ENCODE measurements at places on chromosomes 1 and 21.
A peak's percentile ranks its signal among the peaks of the same experiment; 100 is the strongest.

DNA sequence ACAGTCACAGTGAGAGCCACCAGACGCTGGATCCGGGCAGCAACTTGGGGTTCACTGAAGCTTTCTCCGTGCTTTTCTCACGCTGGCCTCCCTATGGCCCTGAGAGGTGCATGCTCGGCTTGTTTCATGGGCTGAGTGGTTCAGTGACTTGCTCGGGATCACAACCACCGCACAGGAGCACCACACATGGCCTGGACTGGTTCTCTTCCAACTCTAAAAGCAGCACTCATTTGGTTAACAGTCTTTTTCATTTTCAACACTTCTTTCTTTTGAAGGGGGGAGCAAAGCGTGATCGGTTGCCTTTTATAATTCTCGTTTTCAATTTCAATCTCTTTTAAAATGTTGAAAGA, 26.2 kb downstream of the UBIAD1 start:
- no peak for DNase-seq

DNA sequence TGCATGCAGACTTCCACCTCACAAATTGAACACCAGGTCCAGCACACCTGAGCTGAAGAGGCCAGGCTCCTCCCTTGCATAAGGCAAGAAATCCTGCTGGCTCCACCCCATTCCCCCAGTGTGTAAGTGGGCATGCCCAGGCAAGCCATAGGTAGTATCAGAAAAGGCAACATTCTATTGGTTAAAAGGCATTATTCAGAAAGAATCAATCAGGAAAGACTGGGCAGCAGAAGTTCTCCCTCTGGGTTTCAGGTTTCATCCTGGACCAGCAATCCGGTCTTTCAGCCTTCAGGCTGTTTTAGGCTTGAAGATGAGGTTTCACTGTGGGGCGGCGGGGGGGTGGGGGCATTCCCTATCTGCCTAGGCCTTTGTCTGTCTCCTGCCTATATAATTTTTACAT, 42.0 kb upstream of the LHX8 start:
- DNase-seq: no peak

DNA sequence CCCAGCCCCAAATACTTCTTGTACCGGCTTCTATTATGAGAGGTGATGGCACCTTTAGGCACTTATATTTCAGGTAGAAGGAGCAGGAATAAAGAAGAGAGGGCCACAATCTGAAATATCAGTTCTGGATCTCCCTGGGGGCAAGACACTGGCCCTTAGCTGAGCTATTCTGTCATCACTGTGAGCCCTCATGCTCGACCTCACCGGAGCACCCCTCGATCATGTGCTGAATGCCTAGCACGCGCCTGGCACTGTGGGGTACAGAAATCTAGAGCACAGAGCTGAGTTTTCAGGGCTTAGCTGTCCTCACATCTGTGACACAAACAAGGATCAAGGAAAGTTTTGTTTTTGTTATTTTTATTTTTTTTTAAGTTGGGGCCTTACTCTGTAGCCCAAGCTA, 7.6 kb upstream of the MX1 start:
- no peak for DNase-seq

DNA sequence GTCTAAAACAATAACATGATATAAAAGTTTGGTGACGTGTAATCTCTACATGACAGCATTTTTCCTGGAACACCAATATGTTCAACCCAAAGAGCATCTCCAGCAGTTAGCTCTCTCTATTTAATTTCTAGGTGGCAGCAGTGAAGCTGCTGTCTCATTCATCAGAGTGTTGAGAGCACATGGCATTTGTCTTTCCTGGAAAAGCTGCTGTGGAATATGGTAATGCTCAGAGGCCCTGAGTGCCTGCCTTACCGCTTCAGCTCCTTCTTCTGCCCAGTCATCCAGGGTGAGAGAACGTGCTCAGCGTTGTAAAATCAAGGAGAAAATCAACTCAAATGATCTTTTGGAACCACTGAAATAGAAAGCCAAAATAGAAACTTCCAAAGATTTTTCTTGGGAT, 640.7 kb downstream of the ADGRL2 start:
- DNase-seq: no peak

DNA sequence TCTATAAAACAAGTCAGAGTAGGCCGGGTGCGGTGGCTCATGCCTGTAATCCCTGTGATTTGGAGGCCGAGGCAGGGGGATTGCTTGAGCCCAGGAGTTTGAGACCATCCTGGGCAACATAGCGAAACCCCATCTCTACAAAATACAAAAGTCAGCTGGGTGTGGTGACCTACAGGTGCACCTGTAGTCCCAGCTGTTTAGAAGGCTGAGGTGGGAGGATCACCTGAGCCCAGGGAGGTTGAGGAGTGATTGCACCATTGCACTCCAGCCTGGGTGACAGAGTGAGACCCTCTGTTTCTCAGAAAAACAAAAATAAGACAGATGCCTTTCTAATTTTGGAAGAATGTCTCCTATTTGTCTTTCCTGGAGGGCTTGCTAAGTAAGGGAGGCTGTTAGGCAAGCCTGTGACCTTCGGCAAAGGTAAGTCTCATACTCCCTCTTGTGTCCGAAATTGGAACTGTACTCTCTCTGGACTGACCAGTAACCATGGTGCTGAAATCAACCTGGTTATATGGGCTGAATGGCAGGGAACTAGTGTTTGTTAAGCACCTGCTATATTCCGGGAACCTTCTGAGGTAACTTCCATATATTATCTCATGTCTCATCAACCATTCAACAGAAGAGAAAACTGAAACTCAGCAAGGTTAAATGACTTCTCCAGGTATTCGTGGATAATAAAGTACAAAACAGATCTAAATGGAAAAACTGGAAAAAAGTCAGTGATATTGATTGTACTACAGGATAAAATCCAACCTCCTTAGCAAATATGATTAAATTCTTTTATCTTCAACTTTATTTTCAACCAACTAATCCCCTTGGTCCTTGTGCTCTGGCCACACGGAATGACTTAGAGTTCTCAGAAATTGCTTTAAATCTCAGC, 11.8 kb upstream of the RAB3B start:
- DNase-seq: peak; percentile 99

- DNase-seq: no peak
Measured at GRCh38 chr1:100530141-100530540, 7.8 kb upstream of the GPR88 start.

DNA sequence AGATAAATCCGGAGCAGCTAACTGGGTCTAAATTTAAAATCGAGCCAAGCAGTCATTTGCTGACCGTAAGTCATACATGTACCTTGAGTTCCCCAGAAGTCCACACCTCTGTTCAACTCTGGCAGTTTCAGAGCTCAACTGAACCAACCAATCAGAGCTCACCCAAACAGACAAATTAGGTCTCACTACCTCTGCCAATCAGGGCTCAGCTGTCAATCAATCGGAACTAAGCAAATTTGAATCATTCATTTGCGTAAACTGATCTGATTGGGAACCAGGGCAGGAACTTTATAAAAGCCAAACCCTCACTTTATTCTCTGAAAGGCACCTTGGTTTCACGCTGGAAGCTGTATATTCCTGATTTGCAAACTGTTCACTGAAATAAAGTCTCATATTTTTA, 11.2 kb upstream of the ACBD6 start:
- no peak for DNase-seq

- no peak for DNase-seq
Measured at GRCh38 chr1:201125800-201126199, 1.2 kb downstream of the ASCL5 start.

GRCh38 chr1:200480964-200481363, 71.1 kb upstream of the ZNF281 start:
- DNase-seq: no peak

GRCh38 chr21:46307625-46308024, 16.0 kb downstream of the C21orf58 start:
- DNase-seq: peak; percentile 45

- DNase-seq: no peak
Measured at GRCh38 chr1:206524739-206525364, 17.5 kb downstream of the RASSF5 start.

DNA sequence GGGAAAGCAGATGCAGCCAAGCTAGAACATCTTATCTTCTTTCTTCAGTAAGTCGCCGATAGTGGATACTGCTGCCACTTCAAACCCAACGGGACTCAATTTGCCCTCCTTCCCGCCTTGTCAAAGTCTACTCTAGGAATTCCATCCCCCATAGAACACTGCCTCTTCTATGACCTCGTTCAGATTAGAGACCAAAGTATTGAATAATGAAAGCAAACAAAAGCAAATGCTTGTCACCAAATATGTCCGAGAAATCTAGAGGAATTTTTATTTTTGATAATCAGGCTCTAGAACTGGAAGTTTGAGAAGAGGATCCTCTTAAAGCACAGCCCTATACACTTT, 853 bp upstream of the RRAGC start:
- DNase-seq: no peak

DNA sequence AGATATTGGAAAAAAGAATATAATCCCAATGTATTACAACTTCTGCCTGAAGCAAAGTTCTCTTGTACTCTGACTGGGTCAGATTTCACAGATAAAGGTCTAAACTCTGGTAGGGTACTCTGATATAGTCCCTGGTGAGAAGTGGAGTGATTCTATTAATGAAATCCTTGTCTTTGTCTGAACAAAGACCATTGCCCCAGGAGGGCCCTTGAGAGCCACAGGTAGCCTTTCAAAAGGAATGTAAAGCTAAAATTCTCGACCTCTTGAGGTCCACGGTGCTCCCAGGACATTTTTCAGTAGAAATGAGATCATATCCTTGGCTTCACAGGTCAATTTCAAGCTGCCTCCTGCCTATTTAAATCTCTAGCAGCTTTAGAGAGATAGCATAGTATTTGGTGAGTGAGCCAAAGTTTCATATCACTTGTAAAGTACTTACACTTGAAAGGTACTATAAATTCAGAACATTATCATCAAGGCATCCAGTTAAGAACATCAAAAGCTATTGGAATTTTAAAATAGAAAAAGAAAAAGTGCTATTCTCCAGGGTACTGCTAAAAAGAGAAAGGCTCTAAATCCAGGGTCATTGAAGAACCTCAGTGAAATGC, 10.1 kb downstream of the TNNI3K start:
- no peak for DNase-seq

DNA sequence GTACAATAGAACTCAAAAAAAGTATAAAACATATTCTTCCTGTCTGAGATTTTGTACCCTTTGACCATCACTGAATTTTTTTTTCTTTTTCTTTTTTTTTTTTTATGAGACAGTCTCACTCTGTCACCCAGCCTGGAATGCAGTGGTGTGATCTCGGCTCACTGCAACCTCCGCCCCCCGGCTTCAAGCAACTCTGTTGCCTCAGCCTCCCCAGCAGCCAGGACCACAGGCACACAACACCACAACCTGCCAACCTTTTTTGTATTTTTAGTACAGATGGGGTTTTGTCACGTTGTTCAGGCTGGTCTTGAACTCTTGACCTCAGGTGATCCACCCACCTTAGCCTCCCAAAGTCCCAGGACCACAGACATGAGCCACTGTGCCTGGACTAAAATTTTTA, 10.4 kb downstream of the SDCCAG8 start:
- DNase-seq: no peak

DNA sequence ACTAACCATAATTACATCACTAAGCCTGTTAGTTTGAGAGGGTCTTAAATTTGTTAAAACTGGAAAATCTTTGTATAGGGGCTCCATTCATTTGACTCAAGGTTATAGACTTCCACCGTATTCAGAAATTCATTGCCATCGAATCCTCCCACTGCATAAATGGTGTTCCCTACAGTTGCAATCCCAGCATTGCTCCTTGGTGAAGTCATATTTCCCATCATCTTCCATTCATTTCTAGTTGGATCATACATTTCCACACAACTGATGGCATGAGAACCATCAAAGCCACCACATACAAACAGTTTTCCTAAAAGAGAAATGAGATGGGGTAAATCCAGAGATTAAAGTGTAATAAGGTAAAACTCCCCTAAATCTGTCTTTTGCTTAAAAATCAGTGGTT, 19.1 kb downstream of the IVNS1ABP start:
- peak; percentile 15 for DNase-seq

DNA sequence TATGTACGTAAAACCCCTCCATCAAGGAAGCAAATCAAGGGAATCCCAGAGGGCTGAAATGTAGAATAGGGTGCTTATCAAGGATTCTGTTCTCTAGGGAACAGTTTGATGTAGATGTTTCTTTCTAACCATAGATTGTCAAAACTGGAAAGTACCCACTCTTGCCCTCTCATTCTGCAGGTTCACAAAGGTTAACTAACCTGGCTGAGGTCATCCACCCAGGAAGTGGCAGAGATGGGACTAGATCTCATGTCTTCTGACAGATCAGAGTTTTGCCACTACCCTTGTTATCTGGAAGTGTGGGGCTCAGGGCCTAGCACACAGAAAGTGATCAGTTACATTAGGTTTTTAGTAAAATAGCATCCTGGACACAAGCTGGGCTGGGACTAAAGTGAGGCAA, 47.4 kb downstream of the GFI1 start:
- no peak for DNase-seq

GRCh38 chr1:21931171-21932093, 5.7 kb downstream of the HSPG2 start:
- DNase-seq: peak; percentile 53

GRCh38 chr1:31152181-31152795, 86.8 kb upstream of the PUM1 start:
- DNase-seq: peak; percentile 96

DNA sequence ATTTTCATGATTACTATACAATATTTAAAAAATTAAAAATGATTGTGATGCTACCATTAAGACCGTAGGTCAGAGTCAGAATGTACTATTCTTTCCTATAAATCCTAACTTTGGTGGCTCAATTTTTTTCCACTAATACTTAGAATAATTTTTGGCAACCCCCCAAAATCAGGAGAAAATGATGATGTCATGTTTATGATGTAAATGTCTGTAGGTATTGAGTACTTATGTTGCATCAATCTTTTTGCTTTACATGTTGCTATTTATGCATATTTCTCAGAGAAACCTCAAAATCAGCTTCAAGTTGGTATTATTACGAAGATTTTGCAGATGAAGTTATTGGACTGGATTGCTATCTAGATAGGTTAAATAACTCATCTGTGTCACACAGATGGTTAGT, 371.2 kb downstream of the ADGRL2 start:
- DNase-seq: no peak

DNA sequence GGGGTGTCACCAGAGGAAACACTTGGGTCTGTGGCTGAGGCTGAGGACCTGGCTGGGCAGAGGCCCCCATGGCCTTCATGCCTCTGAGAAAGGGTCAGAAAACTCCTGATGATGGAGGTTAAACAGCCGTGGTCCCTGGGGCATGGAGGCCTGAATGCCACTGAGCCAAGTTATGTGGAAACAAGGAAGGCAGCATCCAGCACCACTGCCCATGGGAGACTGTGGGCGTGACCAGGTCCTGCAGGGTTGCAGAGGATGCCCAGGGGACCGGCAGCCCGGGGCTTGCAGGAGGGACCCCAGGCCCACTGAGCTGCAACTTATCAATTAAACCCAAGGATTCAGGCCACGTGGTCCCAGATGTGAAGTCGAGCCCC, 18.9 kb upstream of the COL6A2 start:
- no peak for DNase-seq

DNA sequence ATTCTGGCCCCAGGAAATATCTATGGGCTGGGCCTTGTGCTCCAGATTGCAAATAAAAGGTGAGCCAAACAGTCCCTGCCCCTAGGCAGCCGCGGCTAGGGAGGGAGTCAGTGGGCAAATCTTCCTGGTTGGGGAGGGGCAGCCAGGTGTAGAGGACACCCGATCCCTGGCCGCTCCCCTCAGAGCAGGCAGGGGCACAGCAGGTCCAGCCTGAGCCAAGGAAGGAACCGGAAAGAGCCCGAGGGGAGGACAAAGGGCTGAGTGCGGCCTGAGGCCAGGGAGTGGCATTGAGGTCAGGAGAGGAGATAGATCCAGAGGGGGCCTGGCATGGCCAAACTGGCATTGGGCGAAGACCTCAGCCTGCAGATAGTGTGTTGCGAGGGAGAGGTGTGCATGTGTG, 36.6 kb upstream of the ARF1 start:
- DNase-seq: no peak

- no peak for DNase-seq
Measured at GRCh38 chr1:233005703-233006102, 55.3 kb downstream of the NTPCR start.

All from trophoblast cell (in vitro differentiated cells and primary cell).